CD4-positive, alpha-beta T cell treated with Interleukin-6 at 100 ng/mL for 8 hours (primary cell): ENCODE measurements at places on chromosomes 11 and 22.

DNA sequence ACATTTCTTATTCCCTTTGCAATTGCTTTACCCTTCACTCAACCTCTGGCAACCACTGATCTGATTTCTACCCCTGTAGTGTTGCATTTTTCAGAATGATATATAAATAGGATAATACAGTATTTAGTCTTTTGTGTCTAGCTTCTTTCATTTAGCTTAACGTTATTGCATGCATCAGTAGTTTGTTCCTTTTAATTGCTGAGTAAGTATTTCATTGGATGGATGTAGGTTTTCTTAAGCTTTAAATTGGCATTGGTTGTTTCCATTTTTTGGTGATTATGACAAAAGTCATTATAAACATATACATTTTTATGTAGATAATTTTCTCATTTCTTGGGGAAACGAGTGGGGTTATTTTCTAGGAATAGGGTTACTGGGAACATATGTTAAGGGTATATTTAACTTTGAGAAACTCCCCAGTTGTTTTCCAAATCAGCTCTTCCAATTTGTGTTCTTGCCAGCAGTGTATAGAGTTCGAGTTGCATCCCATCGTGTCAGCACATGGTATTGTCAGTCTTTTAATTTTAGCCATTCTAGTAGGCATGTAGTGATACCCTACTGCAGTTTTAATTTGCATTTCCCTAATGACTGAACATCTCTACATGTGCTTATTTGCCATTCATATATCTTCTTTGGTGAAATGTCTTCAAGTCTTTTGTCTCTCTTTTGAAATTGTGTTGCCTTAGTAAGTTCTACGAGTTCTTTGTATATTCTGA lies 60.3 kb downstream of the DDX10 start:
- no peak for DNase-seq

DNA sequence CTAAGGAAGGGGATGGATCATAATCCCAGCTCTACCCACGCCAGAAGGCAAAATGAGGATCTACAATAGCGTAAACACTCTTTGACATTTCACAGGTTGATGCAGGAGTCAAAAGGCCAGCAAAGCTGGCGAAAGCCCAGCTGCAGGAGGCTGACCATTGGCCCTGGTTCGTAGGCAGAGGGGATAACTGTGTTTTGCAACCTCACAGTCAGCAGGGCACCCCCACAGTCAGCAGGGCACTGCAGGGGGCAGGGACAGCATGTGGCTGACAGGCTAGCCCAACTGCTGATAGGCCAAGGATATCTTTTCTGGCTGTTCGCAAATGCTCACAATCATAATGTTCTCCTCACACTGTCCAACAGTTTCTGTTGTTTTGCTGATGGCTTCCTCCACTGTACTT lies 372.7 kb downstream of the BUD13 start:
- DNase-seq: no peak

- DNase-seq: no peak
These were observed 32.0 kb upstream of the NARS2 start for GRCh38 chr11:78606667-78607066.

GRCh38 chr11:76745561-76746207 lies 37.5 kb upstream of the TSKU start:
- DNase-seq: no peak

GRCh38 chr22:50508897-50509296 lies 873 bp downstream of the NCAPH2 start:
- DNase-seq: no peak
